ENCODE measurements at places on chromosomes 11 and 22. TPM values are rescaled to one million over a fixed set of nuclear protein-coding genes. Genes with fewer than 3 reads are reported as not detected.

FOLR2 gene
- not detected for total RNA-seq

C11orf87 gene
- not detected for total RNA-seq

CATSPERZ gene
- not detected for total RNA-seq

ART5 gene
- total RNA-seq: not detected

ROBO4 gene
- 0.46 TPM for total RNA-seq

MMP8 gene
- under 0.01 TPM for total RNA-seq

SYTL2 gene
- 29.2 TPM for total RNA-seq

PDE2A gene
- total RNA-seq: 0.18 TPM

DGCR6L gene
- total RNA-seq: 57.6 TPM

CCDC89 gene
- total RNA-seq: 3.3 TPM

RFPL1 gene
- not detected for total RNA-seq

CFAP68 gene
- 9.6 TPM for total RNA-seq

MRGPRD gene
- not detected for total RNA-seq

ELMOD1 gene
- 0.83 TPM for total RNA-seq

PGR gene
- under 0.01 TPM for total RNA-seq

MYOD1 gene
- total RNA-seq: not detected

AGBL2 gene
- total RNA-seq: 0.83 TPM

UBQLNL gene
- total RNA-seq: 0.14 TPM

Measured in smooth muscle cell of bladder (primary cell).